Activated CD4-positive, alpha-beta T cell treated with anti-CD3 and anti-CD28 coated beads for 48 hours (primary cell): ENCODE measurements at places on chromosomes 6 and 20.

GRCh38 chr20:24164360-24164759 is 175.8 kb upstream of the GGTLC1 start:
- DNase-seq = peak; percentile 45

DNA sequence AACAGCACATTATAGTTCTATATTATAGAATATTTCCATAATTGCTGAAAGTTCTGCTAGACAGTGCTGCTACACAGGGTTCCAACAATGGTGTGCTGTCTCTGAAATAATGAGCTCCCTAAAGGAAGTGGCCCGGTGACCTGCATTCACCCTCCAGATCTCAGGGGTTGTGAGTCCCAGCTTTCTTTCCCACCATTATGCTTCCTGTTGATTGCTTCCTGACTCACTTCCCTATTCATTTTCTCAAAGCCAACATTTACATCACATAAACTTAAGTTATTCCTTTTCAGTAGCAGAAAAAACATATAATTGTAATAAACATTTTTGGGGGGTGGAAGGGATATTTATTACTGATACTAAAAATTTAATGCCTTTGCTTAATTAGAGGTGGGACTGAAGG is 12.9 kb upstream of the CCN6 start:
- no peak for DNase-seq

- no peak for DNase-seq
Measured at GRCh38 chr20:51687108-51687507, 81.1 kb downstream of the ATP9A start.

DNA sequence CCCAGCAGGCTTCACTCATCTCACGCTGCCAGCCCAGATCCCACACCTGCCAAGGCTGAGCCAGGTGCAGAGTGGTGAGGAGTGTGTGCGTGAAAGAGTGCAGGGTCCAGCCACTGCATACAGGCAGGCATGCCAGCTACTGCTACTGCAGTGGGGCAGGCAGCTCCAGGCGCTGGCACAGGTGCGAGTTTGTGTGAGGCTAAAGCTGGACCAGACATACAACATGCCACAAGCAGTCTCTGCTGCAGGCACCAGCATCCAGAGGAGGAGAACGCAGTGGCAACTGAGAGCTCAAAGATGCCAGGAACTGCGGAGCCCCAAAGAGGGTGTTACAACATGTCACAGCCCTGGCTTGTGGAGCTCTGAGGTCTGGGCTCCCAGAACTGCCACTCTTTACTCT is 149.8 kb downstream of the EYS start:
- DNase-seq = no peak

- DNase-seq = peak; percentile 37
Measured at GRCh38 chr6:154239392-154239791, 117.2 kb downstream of the IPCEF1 start.

DNA sequence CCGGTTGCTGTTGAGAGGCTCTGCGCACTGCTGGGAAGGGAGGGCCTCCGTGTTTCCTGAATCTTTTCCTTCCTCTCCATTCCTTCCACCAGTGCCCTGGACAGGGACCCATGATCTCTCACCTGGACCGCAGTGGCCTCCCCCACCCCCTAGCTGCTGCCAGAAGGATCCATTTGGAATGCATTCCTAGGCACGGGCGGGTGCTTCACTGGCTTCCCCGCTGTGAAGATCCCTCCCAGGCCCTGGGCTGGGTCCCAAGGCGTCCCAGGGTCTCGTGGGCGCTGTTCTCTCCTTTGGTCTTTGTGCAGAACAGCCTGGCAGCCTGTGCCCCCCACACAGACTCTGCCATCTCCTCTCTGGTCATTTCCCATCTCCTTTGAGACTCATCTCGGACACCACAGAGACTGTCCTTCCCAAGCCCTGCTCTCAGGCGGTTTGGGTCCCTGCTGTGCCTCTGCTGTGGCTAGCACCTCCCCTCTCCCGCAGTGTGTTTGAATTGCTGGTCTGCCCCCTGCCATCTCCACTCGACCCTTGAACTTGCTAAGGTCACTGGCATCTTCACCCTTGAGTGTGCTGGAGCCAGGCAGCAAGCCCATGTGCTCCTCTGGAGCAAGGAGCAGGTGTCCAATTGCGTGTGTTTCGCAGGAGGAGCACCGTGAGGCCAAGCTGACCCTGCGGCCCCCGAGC is 59.0 kb downstream of the TCP11 start:
- no peak for DNase-seq

DNA sequence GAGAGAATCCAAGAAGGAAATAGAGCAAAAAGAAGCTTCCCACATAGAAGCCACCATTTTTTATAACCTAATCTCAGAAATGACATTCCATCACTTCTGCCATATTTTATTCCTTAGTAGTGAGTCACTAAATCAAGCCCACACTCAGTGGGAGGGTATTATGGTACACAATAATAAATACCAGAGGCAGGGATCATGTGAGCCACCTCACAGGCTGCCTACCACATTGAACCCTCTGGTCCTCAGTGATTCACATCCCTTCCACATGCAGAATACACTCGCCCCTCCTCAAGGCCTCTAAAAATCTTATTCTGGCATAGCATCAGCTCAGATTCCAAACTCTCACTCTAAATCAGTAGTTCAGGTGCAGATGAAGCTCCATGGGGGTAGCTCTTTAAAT is 49.4 kb downstream of the TMC2 start:
- no peak for DNase-seq

DNA sequence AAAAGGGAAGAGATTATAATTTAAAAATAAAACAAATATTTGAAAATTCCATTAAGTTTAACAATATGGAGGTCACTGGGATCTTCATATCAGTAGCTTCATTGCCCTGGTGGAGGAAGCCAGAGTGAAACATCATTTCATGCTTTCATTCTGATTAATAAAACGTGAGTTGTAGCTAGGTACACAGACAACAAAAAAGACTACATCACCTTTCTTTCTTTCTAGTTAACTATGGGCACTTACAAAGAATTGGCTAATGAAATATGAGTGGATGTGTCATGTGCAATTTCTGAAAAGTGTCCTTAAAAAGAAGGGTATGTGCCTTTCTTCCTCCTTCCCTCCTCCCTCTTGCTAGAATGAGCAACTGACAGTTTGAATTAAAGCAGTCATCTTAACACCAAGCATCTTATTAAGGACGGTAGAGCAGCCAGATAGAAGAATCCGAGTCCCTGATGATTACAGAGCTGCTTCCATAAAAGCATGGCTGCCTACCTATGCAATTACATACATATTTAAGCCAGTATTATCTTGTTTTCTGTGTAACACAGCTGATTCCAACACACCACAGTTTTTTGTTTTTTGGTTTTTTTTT is 3.4 kb downstream of the SERAC1 start:
- DNase-seq = peak; percentile 12
